Epithelial cell of esophagus (primary cell): ENCODE measurements at places on chromosomes 3 and 15.

GRCh38 chr3:52551118-52551517, 14.7 kb downstream of the UQCC5 start:
- DNase-seq: no peak

GRCh38 chr15:90358124-90359033, 6.3 kb downstream of the ZNF774 start:
- DNase-seq: peak; percentile 71

- DNase-seq: peak; percentile 25
These were observed 1.2 kb upstream of the EIF3J start for GRCh38 chr15:44535523-44536301.

GRCh38 chr3:44969828-44970179, 6.2 kb downstream of the ZDHHC3 start:
- no peak for DNase-seq

- no peak for DNase-seq
These were observed 8.9 kb upstream of the RAMAC start for GRCh38 chr15:82977076-82977475.

GRCh38 chr3:10194328-10195071, 29.8 kb downstream of the IRAK2 start:
- peak; percentile 96 for DNase-seq

- no peak for DNase-seq
These were observed 53.4 kb downstream of the TAFA4 start for GRCh38 chr3:68878962-68879361.

GRCh38 chr3:6608843-6609242, 252.1 kb upstream of the GRM7 start:
- no peak for DNase-seq

GRCh38 chr15:62521396-62521795, 356.3 kb upstream of the C2CD4B start:
- no peak for DNase-seq

- DNase-seq: no peak
These were observed 406.5 kb upstream of the TGFBR2 start for GRCh38 chr3:30199855-30200254.

DNA sequence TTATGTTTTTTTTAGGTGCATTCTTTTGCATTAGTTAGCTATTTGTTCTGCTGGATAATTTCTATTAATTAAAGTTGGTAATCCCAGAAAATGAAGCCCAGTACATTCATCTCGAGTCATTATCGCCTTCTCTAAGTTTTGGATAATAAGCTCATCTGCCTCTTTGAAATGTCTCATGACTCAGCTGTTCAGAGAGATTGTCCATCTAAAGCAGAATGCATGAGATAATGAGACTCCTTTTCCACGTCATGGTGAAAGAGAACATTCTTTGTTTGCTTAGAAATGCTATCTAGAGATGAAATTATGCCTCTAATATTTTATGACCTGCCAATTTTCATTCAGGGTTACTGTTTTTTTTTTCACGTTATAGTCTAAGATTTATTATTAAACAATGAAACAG, 374.7 kb upstream of the GOLIM4 start:
- DNase-seq: no peak

DNA sequence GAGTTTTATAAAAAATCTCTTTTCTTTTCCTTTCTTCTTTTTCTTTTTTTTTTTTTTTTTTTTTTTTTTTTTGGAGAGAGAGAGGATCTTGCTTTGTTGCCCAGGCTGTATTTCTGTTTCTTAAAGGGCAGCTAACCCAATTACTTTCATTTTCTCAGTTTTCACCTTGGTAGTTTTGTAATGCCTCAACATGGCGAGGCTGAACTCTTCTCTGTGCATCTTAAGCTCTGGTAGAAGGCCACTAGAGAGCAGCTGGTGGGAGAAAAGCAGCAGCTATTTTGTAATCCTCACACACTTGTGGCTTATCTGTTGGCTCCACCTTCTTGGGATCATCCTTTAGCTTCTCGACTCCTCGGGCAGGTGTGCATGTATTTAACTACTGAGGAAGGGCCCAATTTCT, 152.2 kb upstream of the MEIS2 start:
- no peak for DNase-seq

DNA sequence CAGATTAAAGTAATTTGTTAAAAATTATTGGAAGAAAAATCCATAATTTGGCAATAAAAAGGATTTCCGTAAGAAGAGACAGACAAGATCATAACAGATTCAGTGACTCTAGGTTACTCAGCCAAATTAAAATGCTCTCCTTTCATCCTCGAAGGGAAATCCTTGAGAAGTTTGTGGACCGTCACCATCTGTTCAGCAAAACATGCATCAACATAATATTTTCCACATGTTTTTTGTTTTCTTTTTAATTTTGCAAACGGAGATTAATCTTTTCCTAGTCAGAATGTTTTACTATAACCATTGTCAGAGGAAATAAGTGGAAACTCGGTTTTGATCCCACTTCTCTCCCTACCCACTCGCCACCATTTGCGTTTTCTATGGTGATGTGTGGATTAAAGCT, 128.3 kb downstream of the TMCO5A start:
- no peak for DNase-seq

DNA sequence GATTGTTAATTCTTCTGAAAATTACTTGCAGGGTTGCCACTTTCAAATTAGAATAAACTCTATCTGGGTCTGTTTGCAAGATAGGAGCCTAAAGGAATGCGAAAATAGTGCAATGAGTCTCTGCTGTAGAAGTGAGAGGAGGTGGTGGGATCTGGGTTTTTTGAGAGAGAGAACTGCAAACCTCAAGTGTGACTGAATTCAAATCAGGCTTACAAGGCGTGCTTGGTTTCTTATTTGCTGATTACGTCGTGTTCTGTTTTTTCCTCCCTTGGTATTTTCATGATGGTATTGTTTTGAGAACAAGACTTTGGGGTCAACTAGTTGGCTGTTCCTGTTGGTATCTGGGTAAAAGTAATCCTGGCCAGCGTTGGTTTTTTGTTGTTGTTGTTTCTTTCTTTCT, 490.9 kb upstream of the CFAP20DC start:
- DNase-seq: no peak

DNA sequence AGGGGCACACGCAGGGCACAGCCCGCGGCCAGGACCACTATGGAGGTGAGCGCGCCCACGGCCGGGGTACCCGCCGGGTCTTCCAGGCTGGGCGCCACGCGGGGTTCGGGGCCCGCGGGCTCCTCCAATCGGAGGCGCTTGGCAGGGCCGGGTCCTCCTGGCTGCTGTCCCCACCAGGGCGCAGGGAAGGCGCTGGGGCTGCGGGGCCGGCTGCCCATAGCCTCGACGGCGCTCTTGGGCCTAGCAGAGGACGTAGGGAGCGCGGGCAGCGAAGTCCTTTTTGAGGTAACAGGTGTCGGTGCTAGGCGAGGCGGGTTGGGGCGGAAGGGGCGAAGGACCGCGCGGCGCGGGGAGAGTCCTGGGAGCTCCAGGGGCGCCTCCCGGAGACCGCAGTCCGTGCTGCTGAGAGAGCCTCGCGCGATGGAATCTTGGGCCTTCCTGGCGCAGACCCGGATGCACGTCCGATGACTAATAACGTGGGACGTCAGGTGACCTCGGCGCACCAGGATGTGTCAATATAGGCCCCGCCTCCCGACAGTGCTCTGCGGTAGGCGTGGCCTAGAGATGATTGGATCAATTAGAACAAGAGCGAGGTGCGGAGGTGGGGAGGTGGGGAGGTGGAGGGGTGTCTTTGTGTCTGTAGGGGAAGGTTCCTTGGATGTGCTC, at the start of gene PRR23A:
Gene PRR23A, minus strand, starts transcription at position 218 of the 666 bp plus-strand sequence. Its CDS starts 0 bp downstream, at position 218.
- no peak for DNase-seq

DNA sequence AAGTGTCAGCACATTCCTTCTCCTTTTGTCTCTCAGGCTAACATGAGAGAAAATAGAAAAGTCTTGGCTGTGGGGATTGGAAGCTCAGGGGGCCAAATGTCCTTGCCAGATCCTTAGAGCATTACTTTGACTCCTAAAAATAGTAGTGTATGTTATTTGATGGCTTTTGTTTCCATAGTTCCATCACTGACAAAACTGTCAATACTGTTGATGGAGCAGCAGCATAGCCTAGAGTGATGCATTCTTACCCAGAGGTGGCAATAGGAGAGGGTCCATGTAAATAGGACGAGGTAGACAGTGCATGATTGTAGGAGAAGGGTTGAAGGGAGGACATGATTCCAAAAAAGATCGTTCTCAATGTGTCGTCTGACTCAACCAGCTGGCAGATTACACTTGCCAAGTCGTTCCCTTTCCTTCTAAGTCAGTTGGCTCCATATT, 282.7 kb upstream of the TPRG1 start:
- DNase-seq: no peak

DNA sequence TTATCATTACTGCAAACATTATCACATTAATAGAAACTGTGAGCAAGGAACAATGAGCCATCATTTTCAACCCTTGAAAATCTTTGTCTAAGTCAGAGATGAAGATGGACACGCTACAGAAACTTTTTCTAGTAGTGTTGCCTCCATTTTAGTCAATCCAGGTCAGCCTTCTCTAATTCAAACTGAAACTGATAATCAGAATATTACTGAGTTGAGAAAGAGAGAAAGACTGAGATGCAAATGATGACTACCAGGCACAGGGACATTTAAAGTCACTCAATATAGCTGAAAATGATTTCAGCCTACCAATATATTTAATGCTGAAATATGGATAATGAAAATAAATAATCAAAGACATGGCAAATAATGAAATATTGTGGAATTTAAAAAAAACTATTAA, 261.4 kb downstream of the GBE1 start:
- DNase-seq: no peak

- no peak for DNase-seq
These were observed 114.2 kb upstream of the THBS1 start for GRCh38 chr15:39466750-39467105.

DNA sequence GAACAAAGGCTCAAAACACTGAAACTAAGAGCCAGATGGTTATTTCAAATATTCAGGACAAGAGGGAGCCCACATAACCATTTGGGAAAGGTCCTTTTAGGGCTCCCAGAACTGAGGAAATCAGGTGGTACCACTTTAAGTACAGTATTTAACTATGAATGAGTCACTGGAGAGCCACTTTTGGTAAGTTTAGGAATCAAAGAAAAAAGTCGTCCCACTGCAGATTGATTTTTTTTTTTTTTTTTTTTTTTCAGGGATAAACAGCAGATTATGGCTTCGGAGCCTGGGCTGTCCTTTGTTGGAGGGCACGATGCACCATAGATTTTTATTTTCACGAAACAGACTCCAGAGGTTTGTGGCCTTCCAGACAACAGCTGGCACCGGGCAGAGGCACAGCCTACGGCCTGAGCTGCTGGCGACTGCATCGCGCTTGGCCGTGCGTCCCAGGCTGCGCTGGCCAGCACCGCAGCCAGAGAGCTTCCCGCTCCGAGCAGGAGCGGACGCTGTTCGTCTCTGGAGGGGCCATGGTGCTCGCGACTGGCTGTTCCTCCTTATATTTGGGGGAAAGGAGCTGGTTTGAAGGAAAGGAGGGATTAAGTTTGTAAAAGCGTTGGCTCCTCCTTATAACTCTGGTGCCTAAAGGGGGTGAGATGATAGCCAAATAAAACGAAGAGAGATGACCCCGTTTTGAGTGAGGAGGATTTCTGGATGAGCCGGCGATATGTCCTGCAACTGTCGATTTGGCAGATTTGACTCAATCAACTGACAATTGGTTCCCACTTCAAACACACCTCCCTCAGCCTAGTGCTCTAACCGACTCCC, 152.9 kb upstream of the GOLIM4 start:
- DNase-seq: peak; percentile 37

DNA sequence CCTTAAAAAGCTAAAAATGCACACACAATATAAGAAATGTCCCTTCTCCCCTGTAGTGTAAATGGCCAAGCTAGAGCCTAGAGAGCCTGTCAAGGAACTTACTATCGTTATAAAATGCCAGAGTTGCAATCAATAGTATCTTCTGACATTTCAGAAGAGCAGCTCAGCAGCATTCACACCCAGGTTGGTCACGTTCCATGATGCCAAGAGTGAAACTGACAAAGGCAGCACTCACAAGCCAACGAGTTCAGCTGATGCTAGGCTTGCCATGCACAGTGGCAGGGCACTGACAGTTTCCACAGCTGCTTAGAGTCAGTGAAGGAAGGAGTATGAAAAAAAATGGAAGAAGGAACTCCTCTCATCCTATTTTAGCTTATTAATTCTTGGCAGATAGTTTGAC, 331.4 kb upstream of the CCDC54 start:
- DNase-seq: peak; percentile 29

DNA sequence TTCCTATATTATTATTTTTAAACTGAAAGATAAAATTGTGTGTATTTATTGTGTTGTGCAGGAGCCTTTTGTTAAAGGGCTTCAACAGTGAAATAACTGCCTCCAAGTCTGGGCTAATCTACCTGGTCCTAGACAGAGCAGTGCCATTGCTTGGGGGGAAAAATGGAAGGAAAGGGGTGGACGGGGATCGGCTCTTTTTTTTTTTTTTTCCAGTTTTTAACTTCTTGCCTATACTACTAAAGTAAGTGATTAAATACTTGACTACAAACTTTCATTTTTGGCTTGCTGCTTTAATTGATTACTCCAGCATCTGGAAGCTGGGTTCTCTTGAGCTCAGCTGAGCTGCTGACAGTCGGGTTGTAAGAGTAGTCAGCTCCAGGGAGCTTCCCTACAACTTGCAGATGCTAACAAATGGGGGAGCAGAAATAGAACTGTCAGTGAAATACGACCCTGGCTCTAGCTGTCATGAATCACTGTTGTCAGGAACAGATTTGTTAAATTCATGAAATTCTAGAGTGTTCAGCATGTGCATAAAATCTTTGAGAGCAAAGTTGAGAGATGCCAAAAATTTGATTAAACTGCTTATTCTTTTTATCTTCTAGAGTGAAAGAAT, 276.7 kb downstream of the ROBO1 start:
- no peak for DNase-seq

- DNase-seq: no peak
These were observed 78.1 kb downstream of the COL8A1 start for GRCh38 chr3:99716463-99716995.

DNA sequence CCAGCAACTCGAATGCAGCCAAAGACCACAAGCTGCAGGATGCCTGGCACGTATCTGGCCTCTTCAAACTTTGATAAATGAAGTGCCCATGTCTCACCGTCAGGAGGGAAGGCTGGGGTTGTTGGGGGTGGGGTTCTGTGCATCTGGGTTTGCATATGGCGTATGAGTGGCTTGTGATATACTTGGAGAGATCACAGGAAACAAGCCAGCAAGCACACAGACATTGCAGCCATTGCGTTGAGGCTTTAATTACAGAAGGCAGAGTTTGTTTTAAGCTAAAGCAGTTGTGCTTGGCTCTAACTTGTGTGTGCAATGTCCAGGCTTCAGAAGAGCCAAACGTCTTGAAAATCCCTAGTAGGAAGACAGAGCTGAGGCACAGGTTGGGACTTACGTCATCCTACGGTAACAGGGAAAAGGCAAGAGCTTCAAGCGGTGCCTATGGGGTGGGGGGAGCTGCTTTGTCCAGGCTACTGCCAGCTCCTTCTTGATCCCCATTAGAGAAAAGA, 109.2 kb downstream of the ASB7 start:
- DNase-seq: no peak
